Hypothalamus (tissue), 51 donors: ENCODE measurements at places on chromosomes 2 and 18.
A peak's percentile ranks its signal among the peaks of the same experiment; 100 is the strongest.

- DNase-seq, result peak; percentile 30
Observed at GRCh38 chr18:44826418-44827259, 146.0 kb downstream of the SETBP1 start.

- no peak for DNase-seq
Observed at GRCh38 chr2:217887841-217888701, 114.7 kb downstream of the TNS1 start.

DNA sequence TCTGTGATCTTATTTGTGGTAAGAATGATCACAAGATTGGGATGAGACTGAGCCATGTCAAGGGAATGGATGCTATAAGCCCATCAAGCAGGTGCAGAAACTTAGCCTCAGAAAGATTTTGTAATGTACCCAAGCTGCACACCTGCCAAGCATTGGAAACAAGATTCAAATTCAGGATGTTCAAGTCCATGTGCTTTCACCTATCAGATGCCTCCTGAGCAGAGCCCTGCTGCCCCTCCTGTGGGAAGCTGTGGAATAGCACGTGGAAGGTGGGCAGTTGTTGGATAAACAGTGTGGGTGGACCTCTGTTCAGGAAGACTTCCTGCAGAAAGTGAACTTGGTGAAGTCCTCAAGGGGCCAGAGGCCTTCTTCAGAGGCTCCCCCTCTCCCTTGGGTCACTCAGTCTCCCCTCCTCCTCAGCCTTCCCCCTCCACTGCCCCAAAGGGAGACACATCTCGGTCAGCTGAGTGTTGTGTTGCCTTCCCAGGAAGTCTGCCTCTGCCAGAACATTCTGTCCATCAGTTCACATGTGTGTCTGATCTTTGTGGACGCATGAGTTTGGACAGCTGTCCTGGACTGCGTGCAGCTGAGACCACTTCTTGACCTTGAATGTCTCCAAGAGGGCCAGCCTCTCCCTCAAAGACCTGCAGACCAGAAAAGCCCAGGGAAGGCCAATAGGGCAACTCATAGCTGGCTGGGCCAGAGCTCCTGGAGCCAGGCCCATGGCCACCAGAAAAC lies 186.1 kb downstream of the INHBB start:
- no peak for DNase-seq

- DNase-seq, result no peak
Observed at GRCh38 chr2:119697290-119698020, 18.5 kb downstream of the TMEM177 start.

GRCh38 chr2:72367530-72368225 lies 220.0 kb upstream of the CYP26B1 start:
- peak; percentile 20 for DNase-seq

GRCh38 chr2:84931384-84931821 lies 25.9 kb downstream of the TMSB10 start:
- no peak for DNase-seq

- DNase-seq, result no peak
Observed at GRCh38 chr2:235232449-235233433, 261.1 kb upstream of the AGAP1 start.

DNA sequence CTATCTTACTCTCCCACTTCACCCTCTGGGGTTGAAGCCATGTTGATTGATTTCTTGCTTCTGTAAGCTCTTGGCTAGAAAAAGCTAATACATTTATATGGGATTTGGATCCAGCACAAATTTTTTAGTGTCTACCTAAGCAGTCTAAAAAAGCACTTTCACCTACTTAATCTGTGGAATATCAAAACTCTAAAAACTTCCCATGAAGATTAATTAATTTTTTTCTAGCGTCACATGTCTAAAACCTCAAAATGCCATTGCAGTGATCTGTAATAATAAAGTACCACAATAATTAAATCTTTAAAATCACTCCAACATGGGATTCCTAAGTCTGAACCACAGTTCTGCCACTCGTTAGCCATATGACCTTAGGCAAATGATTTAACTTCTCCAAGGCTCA lies 180.1 kb downstream of the EN1 start:
- DNase-seq, result no peak

- peak; percentile 66 for DNase-seq
Observed at GRCh38 chr2:205766779-205767359, 84.6 kb downstream of the NRP2 start.

DNA sequence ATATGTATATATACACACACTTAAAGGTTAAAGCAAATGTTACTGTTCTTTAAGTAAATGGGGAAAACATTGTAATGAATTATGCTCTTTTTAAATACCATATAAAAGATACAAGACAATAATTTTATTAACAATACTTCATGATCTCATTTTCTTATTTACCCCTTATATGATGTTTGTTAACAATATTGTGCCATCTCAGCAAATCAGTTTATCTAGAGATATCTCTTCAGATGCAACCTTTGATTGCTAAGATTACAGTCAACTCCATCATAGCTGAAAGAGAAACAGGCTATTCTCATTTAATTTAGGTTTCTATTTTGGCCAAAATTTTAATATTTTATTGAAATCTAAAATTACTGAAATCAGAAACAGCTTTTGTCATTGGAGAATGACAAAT lies 197.9 kb downstream of the CALCRL start:
- DNase-seq, result no peak

GRCh38 chr2:138767101-138767500 lies 13.1 kb downstream of the NXPH2 start:
- DNase-seq, result no peak
